ENCODE measurements at places on chromosomes 12 and 14. TPM values are rescaled to one million over a fixed set of nuclear protein-coding genes. Genes with fewer than 3 reads are reported as not detected.

DNA sequence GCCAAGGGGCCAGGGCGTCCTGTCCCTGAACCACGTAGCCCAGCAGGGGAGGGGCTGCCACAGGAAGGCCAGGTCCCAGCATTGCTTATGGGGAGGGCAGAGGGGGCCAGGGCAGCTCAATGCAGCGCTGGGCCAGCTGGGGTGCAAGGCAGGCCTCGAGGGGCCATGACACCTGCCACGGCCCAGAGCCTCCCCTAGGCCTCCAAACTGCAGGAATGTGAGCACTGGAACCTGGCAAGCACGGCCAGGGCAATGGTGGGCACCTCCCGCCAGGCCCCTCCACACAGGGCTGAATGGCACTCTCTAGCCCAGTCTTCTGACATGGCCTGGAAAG lies 32.5 kb upstream of the GPR132 start:
- DNase-seq = no peak

- no peak for DNase-seq
Measured at GRCh38 chr14:100065111-100065871, at the start of gene EVL. TSS of gene EVL (plus strand) at chr14:100065422. CDS start at chr14:100065501, 79 bp downstream.

DNA sequence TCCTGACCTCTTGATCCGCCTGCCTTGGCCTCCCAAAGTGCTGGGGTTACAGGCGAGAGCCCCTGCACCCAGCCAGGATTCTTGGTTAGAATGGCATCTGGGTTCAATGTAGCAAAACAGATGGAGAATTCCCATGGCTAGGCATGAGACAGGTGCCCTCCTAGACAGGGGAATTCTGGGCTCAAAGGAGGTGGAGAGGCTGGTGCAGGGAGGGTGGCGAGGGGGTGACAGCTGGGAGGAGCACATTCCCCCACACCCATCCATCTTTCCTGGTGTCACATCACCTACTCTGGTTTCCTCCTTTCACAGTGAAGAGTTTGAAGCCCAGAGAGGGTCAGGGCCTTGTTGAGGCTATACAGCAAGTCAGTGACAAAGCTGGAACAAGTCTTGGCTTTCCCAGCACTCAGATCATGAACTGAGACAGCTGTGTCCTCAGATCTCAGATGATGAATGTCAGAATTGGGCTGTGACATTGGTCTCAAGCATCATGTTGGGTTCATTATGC lies 2.8 kb downstream of the SERPINA1 start:
- DNase-seq = no peak

GRCh38 chr14:67962215-67962644 lies 142.7 kb downstream of the RAD51B start:
- DNase-seq = peak; percentile 31

DNA sequence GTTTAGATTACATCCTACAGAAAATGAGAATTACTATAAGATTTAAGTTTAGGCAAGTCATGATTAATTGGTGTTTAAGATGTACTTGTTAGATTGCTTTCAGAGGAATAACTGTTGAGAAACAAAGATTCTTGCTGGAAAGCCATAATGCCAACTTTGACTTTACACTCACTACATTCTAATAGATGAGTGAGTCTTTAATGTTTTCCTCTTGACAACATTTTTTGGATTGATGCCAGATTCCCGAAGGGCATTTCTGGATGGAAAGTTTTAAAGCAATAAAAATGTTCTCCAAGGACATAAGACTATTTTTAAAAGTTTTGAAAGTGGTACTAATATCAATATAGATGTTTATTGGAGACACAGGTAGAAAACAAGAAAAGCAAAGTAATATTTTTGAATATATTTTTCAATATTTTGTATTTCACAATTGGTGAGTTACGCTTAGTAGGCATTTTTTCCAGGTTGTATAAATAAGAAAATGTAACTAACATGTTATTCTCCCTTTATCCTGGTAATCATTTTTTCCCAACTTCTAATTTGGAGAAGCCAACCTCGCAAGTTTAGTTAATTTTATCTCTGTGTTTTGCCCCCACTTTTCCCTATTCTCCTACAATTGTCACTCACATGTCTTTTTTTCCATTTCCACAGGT lies 307.3 kb downstream of the CEP128 start:
- peak; percentile 25 for DNase-seq

DNA sequence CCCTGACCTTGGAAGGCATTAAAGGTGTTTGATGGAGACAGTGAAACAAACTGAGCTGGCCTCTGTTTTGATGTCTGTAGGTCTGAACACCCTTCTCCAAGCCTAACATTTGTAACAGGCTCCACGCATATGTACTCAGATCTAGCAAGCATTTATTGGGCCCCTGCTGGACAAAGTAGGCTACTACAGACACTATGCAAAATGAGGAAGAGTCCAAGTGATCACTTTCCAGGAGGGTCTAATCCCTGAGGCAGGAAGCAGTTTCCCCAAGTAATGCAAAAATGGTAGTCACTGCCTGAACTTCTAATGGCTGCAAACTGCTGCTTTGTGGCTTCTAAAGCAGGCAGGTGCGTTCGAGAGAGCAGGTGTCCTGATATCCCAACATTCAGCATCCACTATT lies 405.8 kb downstream of the MED13L start:
- DNase-seq = peak; percentile 19

GRCh38 chr14:63727736-63728728 lies at the start of gene SGPP1:
TSS of gene SGPP1 (minus strand) at chr14:63728065. CDS start at chr14:63727944, 121 bp downstream.
- peak; percentile 63 for DNase-seq

DNA sequence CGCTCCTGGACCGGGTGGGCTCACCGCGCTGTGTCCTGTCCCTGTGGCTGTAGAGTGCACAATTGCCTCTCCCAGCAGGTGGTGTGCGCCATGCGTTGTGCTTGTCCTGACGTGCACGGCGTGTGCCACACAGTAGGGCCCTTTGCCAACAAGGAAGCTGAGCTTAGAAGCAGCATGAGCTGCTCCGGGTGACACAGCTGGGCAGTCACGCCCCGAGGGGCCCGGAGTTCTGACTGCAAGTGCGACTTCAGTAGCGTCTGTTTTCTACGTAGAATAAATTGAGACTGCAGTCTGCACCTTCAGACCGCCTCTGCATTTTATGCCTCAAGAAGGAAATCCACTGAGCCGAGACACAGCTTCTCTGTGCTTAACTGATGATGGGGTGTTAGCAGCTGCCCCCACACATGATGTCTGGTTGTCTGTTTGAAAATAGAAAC lies 81.6 kb downstream of the ADGRD1 start:
- DNase-seq = no peak

GRCh38 chr14:87960013-87960787 lies 32.8 kb downstream of the GALC start:
- DNase-seq = no peak

DNA sequence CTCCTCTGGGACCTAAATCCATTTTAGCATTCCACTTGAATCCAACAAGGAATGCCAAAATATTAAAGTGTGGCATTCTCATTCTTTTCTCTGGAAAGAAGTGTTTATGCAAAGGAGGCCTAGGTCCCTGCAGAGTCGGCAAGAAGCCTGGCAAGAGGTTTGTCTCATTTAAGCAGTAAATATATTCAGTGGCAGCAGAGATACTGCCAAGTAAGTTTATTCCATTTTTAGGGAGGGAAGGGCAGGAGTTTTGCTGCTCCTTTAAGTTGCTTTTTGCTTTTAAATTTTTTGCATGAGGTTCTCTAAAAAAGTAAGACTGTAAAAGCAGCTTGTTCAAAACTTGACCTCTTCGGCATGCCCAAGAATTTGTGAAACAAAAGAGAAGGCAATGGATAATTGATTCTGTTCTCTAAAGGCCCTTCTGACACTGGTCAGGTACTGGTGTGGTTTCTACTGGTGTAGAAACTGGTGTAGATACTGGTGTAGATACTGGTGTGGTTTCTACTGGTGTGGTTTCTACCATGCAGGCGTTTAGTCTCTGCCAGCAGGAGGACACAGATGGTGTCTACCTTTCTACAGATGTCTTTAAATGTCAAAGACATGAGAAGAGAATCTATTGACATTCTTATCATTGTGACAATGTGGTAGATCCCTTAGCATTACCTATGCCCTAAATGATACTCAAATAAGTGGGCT lies 107.3 kb downstream of the SAMD4A start:
- no peak for DNase-seq

- DNase-seq = peak; percentile 92
Measured at GRCh38 chr12:2244013-2244861, 191.4 kb downstream of the CACNA1C start.

DNA sequence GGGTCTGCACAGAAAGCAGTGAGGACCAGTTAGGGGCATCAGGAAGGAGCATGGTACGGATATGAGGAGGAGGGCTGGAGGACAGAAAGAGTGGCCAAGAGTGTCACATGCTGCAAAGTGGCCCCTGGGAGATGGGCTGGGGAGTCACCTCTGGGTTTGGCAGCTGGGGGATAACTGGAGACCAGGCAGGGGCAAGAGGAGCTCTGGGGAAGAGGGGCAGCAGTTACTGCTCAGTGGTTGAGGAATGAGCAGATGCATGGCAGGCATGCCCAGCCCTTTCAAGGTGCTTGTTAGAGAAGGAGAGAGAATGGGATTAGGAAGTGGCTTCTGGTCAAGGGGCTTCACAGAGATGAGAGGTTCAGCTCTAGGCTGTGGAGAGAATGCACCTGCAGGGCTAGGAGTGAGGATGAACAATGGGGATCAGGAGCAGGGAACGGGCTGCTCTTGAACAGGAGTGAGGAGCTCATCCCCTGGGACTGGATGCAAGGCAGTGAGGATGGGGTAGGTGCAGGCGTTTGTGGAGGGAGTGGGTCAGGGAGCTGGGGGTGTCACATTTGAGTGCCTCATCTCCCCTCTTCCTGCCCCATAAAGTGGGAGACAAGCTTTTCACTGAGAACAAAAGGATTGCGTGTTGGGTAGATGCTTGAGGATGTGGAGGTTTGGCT lies 127.5 kb downstream of the PAPOLA start:
- DNase-seq = no peak

- no peak for DNase-seq
Measured at GRCh38 chr14:37559386-37559785, 35.7 kb downstream of the FOXA1 start.

DNA sequence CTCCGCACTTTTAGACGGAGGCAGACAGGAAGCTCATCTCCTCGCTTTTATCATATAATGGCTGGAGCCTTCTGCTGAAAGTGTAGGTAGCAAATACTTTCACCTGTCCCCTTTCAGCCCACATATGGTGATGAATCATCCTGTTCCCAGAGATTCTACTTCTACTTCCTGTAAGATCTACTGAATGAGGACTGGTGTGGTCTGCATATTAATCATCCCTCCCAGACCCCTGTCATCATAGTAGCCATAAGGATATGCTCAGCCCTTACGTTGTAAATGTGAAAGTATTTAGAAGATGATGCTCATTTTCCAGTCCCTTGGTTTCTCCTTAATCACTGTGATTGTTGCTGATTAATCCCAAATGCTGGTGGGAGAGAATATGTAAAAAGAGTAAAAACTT lies 268.2 kb upstream of the GRIP1 start:
- no peak for DNase-seq

DNA sequence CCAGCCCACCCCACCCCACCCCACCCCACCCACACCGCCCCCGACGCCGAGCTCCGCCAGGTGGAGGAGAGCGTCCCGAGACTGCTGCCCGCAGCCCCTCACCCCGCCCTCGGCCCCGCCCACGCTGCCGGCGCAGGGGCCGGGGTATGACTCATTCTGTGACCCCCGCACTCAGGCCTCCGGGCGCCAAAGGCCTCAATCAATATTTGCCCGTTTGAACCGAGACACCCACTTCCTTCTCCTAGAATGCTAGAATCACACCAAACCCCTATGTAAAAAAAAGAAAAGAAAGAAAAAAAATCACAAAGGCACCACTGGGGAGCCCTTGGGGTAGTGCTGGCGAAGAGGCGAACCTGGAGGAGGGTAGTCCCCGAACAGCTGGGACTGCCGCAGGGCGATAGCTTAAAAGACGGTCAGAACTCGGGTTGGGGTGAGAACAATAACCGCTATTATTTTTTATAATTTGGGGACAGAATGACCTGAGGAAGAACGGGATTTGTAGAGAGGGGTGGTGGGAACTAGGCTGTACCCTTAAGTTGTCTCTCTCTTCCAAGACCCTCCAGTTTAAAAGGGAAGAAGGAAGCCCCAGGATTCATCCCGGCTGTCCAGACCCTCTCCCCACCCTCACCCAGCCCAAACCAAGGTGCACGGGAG lies 894 bp downstream of the KRT8 start:
- DNase-seq = no peak

DNA sequence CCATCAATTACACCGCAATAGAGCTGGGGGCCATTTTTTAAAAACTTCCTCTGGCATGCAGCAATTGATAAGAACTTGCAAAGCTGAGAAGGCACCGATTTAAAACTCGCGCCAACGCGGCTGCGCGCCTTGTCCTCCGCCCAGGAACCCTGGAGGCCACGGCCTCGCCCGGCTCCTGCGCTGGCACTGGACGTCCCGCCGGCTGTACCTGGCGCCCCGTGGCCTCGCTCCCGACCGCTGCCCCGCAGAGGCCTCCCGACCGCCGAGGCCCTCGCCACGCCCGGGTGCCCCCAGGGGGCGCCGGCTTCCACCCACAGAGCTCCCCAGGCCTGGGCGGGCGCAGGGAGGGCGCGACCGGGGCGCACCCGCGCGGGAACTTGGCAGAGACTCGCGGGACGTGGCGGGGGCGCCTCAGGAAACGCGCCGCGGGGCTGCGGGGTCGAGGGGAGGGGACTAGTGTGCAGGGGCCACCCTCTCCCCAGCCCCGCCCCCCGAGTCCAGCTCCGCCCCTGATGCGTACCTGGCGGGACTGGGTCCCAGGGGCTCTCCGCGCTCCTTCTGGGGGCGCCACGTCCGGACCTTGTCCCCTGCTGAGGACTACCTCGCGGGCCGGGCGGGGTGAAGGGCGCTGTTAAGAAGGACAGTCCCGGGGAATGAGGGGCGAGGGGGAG lies 65.7 kb downstream of the TNFAIP2 start:
- peak; percentile 23 for DNase-seq

- no peak for DNase-seq
Measured at GRCh38 chr12:563250-563781, 99.9 kb downstream of the NINJ2 start.

DNA sequence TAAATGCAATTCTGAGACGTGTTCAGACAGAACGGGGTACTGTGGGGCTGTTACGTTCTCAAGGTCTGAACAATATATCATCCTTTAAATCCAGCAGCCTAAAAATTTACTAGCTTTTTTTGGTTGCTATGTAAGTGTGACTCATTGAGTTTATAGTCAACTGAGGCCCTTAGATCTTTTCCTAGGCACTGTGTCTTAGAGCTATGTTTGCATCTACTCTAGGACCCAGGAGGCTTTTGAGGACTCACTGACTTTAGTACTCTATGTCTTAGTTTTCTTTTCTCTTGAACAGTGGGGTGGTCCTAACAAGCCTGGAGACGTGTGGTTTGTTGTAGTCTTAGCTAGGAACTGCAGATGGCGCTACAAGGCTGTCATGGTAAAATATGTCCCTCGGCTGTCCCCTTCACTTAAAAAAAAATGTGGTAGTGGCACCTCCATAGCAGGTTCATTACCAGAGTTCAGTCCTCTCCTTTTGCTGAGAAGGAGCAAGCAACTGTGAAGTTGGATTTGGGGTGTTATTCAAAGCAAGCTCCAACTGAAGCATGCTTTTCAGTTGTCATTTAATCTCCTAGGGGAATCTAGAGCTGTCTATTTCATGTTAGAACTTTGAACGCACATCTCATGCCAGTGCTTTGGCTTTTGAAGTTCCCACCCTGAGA lies 8.7 kb upstream of the SPATS2 start:
- DNase-seq = peak; percentile 83

GRCh38 chr12:109737126-109737525 lies 23.5 kb downstream of the FAM222A start:
- no peak for DNase-seq

The SNRPF gene
- 22.4 TPM for total RNA-seq

The MTA1 gene
- 44.4 TPM for total RNA-seq

The SALL2 gene
- 5.3 TPM for total RNA-seq

The DPPA3 gene
- total RNA-seq = not detected

The SLC2A14 gene
- total RNA-seq = not detected

The SLC2A13 gene
- total RNA-seq = 9.4 TPM

The FOXN4 gene
- not detected for total RNA-seq

The OR6C2 gene
- total RNA-seq = not detected

The MAP1LC3B2 gene
- not detected for total RNA-seq

The BEGAIN gene
- total RNA-seq = 0.18 TPM

The ASCL1 gene
- not detected for total RNA-seq

The TMEM63C gene
- total RNA-seq = 1.9 TPM

All from fibroblast of the aortic adventitia (primary cell).